Osteoblast (primary cell): ENCODE measurements at places on chromosomes 6 and 20. TPM values are rescaled to one million over a fixed set of nuclear protein-coding genes. Genes with fewer than 3 reads are reported as not detected.

Gene RIN2
- total RNA-seq = 55.7 and 63.6 TPM in 2 replicates

- H3K27ac ChIP-seq = no peak overlapping the region
- H3K4me3 ChIP-seq = peak overlapping the region; percentile 73
- DNase-seq = no peak
- peaks cover 14% of the 10 kb centered on the region for H3K4me1 ChIP-seq
- H3K36me3 ChIP-seq = no peaks in the 10 kb centered on the region
These were observed 70.9 kb upstream of the NHSL1 start for GRCh38 chr6:138569970-138570724.

Gene OR2B2
- total RNA-seq = not detected in 2 replicates

DNA sequence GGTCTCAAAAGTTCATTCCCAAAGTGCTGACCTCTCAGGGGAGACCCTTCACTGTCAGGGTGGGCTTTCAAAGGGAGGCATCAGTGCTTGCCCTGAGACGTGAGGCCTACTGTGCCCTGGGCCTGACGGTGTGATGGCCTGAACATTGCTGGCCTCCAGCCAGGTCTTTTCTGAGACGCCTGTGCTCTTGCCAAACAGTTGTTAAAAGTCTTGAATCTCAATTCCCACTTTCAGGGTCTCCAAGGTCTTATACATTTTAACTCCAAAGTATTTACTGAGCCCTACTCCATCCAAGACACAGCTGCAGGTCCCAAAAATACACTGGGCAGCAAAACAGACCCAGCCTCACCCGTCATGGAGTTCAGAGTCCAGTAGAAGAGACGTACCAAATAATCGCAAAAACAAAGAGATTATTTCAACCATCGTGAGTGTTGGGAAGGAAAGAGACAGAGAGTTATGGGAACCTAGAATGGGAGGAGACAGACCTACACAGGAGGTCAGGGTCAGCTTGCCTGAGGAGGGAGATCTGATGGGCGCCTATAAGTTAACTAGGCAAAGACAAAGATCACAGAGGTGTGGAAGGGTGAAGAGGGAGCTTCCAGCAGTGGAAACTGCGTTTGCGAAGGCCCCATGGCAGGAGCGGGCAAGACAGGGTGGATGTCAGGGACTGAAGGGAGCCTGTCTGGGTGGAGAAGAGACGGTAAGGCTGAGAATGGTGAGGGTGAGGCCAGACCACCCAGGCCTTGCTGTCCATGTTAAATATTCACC is 446.3 kb downstream of the PREX1 start:
- H3K27me3 ChIP-seq = no peaks in the 10 kb centered on the region
- H3K36me3 ChIP-seq = no peaks in the 10 kb centered on the region
- no peaks in the 10 kb centered on the region for H3K4me1 ChIP-seq
- DNase-seq = no peak
- H3K27ac ChIP-seq = no peak overlapping the region
- H3K4me3 ChIP-seq = no peak overlapping the region

GRCh38 chr6:90403489-90404381 is 107.1 kb upstream of the BACH2 start:
- no peak for DNase-seq
- H3K27me3 ChIP-seq = peaks cover 24% of the 10 kb centered on the region
- H3K27ac ChIP-seq = no peak overlapping the region
- no peaks in the 10 kb centered on the region for H3K36me3 ChIP-seq
- H3K4me1 ChIP-seq = peaks cover 9% of the 10 kb centered on the region

DNA sequence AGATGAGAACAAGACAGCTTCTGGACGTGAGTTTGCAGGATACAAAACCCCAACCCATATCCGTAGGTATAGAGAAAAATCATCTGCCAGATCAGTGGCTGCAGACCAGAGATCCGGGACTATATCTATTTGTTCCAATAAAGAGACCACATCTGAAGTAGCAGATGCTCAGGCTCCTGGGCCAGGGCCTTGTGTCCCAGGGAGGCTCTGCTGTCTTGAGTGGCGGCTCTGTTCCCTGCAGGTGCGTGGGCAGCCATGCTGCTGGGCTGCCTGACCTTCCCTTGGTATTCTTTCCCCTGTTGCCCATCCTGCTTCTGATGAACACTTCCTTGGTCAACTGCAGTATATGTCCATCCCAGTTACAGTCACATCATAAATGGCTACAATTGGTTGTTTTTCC is 34.9 kb downstream of the ERMARD start:
- no peaks in the 10 kb centered on the region for H3K27me3 ChIP-seq
- H3K27ac ChIP-seq = no peak overlapping the region
- no peaks in the 10 kb centered on the region for H3K36me3 ChIP-seq
- DNase-seq = peak; percentile 55

GRCh38 chr20:37162646-37163045 is 16.5 kb upstream of the RPN2 start:
- no peak overlapping the region for H3K27ac ChIP-seq
- DNase-seq = no peak
- H3K36me3 ChIP-seq = no peaks in the 10 kb centered on the region
- H3K4me1 ChIP-seq = no peaks in the 10 kb centered on the region

Gene BEND3
- 3.2 and 3.6 TPM in 2 replicates for total RNA-seq

DNA sequence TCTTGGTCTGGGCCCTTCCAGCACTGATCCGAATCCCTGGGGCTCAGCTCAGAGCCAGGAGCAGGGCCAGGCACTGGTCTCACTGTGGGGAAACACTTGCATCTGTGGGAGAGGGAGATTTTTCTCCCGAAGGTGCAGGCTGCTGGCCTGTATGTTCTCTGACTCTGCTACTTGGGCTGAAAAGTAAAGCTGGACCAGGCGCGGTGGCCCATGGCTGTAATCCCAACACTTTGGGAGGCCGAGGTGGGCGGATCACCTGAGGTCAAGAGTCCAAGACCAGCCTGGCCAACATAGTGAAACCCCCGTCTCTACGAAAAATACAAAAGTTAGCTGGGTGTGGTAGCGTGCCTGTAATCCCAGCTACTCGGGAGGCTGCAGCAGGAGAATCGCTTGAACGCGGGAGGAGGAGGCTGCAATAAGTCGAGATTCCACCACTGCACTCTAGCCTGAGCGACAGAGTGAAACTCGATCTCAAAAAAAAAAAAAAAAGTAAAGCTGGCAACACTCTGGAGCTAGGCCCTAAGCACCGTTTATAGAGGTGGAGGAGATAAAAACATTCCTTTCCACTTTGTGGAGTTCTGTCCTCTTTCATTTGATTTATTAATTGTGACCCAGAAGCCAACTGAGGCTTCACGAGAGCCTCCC is 41.7 kb downstream of the JPH2 start:
- no peak for DNase-seq
- H3K27ac ChIP-seq = no peak overlapping the region
- H3K4me1 ChIP-seq = no peaks in the 10 kb centered on the region
- H3K36me3 ChIP-seq = no peaks in the 10 kb centered on the region

GRCh38 chr6:124699038-124699437 is 263.2 kb upstream of the RNF217 start:
- no peak for DNase-seq
- H3K27me3 ChIP-seq = no peaks in the 10 kb centered on the region
- H3K4me3 ChIP-seq = no peak overlapping the region
- no peak overlapping the region for H3K27ac ChIP-seq
- no peaks in the 10 kb centered on the region for H3K36me3 ChIP-seq
